ENCODE measurements at places on chromosomes 12 and 14. TPM values are rescaled to one million over a fixed set of nuclear protein-coding genes. Genes with fewer than 3 reads are reported as not detected.

GRCh38 chr14:26738571-26738970, 140.7 kb upstream of the NOVA1 start:
- DNase-seq, result no peak

Gene CCDC196
- polyA plus RNA-seq, result 0.22 TPM

Gene ESR2
- 1.6 TPM for polyA plus RNA-seq

DNA sequence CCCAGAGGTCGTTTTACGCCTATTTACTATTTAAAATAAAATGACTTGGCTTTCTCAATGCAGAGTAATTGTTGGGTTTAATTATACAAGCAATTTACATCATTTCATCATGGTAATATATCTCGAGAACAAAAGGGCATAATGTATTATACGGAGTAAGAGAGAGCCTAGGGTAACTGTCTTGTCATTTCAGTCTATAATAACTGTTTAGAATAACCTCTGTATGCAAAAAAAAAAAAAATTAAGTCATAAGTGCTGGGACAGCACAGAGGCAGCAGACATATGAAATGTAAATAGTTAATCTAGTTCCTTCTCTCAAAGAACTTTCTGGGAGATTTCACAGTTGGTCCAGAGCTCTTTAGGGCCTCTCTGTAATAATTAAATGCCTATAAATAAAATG, 284.9 kb downstream of the TMTC2 start:
- DNase-seq, result no peak

GRCh38 chr14:70842851-70843462, 33.6 kb upstream of the MAP3K9 start:
- no peak for DNase-seq

Gene C14orf93
- polyA plus RNA-seq, result 24.3 TPM

- no peak for DNase-seq
These were observed 12.1 kb downstream of the SIRT4 start for GRCh38 chr12:120314220-120314619.

- no peak for DNase-seq
These were observed 28.6 kb downstream of the GABARAPL1 start for GRCh38 chr12:10241290-10241689.

Gene IL31
- polyA plus RNA-seq, result not detected

GRCh38 chr14:28412077-28412476, 354.5 kb upstream of the FOXG1 start:
- no peak for DNase-seq

Gene GPX2
- polyA plus RNA-seq, result 2.6 TPM

DNA sequence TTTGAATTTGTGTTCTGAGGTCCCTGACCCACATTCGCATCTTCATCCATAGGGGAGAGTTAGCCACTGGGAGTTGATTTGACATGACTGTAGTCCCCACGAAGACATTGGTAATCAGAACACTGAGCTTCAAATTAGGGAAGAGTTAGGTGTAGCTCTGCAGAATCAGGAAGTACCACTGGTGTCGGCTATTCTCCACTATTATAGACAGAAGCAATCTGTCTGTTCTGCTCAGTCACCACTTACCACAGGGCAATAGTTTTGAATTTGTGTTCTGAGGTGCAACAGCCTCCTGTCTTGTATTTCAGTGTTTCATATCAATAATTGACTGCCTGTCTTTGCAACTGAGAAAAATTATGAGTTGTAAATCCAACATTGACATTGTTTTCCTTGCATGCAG, 407.6 kb downstream of the LRFN5 start:
- DNase-seq, result no peak

DNA sequence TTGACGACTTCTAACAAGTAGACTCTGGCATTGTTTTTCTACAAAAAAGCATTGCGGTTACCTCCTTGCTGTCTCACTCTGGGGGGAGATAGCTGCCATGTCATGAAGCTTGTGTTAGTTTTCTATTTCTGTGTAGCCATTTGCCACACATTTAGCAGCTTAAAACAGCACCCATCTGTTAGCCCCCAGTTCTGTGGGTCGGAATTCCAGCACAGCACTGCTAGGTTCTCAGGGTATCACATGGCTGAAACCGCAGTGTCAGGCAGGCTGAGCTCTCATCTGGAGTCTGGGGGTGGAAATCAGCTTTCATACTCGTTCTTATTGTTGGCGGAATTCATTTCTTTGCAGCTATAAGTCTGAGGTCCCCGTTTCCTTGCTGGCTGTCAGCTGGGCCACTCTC, 19.9 kb upstream of the STXBP6 start:
- DNase-seq, result no peak

Gene NKX2-8
- polyA plus RNA-seq, result not detected

Gene CCND2
- 53.1 TPM for polyA plus RNA-seq

Gene KRT3
- polyA plus RNA-seq, result not detected

Gene SOAT2
- 1.2 TPM for polyA plus RNA-seq

Gene CARMIL3
- 1.4 TPM for polyA plus RNA-seq

- no peak for DNase-seq
These were observed 106.5 kb downstream of the ETV6 start for GRCh38 chr12:11756022-11756421.

DNA sequence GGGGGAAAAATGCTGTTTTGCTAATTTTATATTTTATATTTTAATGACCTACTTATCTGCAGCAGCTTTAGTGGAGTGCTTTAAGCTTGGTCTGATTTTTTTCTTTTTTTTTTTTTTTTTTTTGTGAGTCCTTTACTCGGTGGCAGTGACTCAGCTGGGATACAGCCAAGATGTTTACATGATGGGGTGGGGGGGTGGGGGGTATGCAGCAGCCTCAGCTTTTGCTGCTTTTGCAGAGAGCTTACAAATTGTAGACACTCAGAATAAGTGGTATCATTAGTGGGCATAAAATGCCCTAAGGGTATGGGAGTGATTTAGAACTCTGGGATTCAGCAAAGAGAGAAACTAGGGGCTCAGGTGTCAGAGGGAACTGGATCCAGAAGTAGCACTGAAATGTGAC, 38.2 kb upstream of the ARHGAP5 start:
- no peak for DNase-seq

- no peak for DNase-seq
These were observed 33.6 kb downstream of the UBR7 start for GRCh38 chr14:93240678-93241000.

GRCh38 chr12:120940799-120941198, 36.6 kb upstream of the SPPL3 start:
- DNase-seq, result no peak

Gene SYNDIG1L
- 0.29 TPM for polyA plus RNA-seq

- no peak for DNase-seq
These were observed 179.9 kb downstream of the GRIP1 start for GRCh38 chr12:66499000-66499399.

DNA sequence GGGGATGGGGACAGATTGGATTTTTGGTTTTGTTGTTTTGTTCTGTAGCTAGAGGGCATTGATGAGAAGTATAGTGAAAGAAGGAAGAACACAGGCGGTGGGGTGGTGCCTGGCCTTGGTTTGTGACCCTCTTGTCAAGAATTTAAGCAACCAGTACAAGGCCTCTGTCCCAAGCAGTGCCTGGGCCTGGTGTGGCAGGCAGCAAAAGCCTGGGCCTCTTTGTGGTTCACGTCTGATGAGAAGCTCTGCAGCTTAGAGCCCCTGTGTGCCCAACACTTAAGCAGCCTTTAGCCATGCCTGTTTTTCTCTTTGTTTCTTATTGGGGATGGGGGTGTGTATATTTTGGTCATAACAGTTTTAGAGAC, 98.0 kb downstream of the PPP2R5C start:
- no peak for DNase-seq

DNA sequence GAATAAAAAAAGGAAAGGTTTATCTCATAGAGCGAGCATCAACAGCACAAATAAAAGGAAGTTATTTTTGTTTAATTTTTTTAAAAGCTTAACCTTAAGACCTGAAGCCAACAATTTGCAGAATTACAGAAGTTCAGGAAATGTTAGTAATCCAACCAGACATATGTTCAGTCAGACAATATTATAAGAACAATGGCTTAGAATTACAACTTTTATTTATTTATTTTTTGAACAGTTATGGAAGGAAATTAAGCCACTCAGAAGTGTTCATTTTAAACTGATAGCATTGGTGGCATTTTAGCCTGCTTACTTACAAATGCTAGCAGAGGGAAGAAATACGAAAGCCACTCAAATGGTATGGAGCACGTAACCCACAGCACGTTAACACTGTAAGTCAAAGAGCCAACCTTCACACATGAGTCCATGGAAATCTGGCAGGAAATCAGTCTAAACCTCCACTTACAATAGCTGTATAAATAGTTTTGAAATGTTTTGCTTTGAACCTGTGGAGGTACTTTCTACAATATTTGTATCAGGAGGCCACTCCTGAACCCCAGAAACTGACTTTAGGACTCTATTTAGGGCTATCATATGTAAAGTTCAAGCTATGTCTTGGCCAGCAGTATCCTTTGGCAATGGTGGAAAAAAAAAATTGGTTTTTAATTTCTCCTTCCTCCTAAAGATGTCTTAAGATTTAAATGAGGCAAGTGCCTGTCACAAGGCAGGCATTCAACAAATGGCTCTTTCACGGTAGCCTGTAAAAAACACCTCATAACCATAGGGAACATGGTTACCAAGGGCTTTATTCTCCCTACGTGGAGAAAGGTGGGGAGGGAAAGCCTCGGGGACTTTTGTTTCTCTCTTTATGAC, 102.3 kb downstream of the ITPR2 start:
- no peak for DNase-seq

DNA sequence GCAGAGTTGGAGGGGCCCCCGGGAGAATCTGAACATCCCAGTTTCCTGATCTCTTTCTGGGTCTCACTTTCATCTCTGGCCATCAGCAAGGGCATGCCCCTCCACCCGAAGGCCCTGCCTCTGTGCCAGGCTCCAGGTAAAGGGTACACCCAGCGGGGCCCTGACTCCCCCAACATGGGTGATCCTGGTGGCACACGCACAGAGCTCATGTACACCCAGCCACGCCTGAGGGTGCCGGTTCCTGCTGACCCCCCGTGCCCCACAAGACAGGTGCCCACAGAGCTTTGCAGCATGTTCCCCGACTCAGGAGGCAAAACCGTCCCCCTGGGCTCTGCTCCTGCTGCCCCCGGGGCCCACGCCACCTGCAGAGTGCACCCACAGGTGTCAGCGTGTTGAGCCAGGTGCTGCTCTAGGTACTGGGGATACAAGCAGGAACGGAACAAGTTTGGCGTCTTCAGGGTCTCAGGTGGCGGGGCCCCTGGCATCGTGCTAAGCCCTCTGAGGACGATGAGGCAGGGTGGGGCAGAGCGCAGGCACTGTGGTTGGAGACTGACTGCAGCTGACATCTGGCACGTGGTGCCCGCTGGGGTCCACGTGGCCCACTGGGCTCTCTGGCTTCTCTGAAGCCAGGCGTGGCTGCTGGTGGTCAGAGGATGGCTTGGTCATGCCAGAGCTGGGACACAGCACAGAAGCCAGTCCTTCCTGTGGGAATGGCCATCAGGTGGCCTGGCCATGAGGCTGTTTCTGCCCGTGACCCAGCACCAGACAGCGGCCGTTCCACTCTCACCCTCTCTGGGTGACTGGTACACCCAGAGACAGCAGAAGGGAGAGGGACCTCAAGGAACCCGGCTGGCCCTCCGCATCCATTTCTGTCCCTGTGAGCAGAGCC, 13.8 kb downstream of the BAG5 start:
- DNase-seq, result no peak

DNA sequence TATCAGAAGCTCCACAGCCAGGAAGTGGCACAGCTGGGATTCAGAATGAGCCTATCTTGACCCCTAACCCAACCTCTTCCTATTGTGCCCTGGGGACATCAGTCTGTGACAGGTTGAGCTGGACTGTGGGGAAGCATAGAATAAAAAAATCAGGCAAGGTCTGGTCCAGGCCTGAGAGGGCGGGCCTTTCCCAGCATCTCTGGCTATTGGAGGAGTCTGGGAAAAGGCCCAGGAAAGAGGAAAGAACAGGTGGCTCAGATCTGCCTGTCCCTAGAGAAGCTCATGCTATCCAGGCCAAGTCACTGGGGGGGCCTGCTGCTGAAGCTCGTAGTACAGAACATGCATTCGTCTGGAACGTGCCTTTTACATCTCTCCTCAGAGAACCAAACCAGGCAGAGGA, 100.5 kb downstream of the PPM1H start:
- DNase-seq, result no peak

Gene MMP17
- polyA plus RNA-seq, result 1.8 TPM

- DNase-seq, result no peak
These were observed 42.3 kb upstream of the MDM1 start for GRCh38 chr12:68374307-68374982.

GRCh38 chr14:23675906-23676305, 39.7 kb downstream of the DHRS2 start:
- DNase-seq, result no peak

Gene TM9SF1
- polyA plus RNA-seq, result 43.1 TPM

GRCh38 chr12:39138268-39138667, 232.9 kb upstream of the CPNE8 start:
- no peak for DNase-seq

Gene POTEM
- polyA plus RNA-seq, result not detected

GRCh38 chr12:132362996-132363660, 33.7 kb upstream of the GALNT9 start:
- DNase-seq, result no peak

Gene AMIGO2
- polyA plus RNA-seq, result 46.0 TPM

Gene OR4E2
- polyA plus RNA-seq, result not detected

DNA sequence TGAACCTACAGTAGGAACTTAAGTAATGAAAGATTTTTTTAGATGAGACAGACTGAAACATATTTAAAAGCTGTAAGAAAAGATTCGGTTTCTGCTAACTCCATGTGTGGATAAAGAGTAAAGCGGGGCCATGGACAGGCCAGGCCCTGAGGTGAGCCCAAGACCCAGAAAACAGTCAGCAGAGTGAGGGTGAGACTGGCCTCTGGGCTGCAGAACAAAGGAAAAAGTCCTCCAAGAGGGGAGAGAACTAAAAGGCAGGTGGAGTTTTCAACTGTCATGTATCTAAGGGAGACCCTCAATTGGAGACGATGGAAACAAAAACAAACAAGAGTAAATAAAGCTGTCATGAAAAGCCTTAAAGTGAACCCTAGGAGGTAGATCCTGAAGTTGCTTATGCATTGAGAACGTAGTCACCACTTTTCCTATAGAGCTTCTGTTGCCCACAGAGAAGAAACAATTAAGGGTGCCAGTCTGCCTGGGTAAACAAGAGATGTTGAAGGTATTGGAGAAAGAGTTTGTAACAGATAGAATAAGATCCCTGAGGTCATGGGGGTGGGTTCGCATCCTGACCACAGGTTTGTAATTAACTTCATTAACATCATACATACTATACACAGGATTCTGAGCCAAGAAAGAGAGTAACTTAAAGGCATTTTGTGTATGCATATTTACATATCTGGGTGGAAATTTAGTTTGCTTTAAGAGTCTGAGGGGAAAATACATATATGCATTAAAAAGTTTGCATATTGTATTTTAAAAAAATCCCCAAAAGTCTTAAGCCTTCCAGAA, 268.7 kb upstream of the PDE3A start:
- no peak for DNase-seq

GRCh38 chr14:100709289-100710284, 17.1 kb upstream of the DLK1 start:
- DNase-seq, result no peak
